ENCODE measurements at places on chromosomes 16 and 17.

DNA sequence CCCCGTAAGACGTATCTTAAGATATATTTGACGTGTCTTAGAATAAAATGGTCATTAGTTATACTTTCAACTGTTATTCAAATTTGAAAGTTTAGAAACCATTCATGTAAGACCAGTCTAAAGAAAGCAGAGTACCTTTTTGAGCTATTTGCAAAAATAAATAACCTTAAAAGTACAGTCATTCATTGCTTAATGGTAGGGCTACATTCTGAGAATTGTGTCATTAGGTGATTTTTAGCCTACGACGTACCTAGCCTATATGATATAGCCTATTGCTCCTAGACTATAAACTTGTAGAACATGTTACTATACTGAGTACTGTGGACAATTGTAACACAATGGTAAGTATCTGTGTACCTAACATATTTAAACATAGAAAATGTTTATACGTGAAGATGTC is 139.2 kb downstream of the PHKB start:
- DNase-seq = no peak

DNA sequence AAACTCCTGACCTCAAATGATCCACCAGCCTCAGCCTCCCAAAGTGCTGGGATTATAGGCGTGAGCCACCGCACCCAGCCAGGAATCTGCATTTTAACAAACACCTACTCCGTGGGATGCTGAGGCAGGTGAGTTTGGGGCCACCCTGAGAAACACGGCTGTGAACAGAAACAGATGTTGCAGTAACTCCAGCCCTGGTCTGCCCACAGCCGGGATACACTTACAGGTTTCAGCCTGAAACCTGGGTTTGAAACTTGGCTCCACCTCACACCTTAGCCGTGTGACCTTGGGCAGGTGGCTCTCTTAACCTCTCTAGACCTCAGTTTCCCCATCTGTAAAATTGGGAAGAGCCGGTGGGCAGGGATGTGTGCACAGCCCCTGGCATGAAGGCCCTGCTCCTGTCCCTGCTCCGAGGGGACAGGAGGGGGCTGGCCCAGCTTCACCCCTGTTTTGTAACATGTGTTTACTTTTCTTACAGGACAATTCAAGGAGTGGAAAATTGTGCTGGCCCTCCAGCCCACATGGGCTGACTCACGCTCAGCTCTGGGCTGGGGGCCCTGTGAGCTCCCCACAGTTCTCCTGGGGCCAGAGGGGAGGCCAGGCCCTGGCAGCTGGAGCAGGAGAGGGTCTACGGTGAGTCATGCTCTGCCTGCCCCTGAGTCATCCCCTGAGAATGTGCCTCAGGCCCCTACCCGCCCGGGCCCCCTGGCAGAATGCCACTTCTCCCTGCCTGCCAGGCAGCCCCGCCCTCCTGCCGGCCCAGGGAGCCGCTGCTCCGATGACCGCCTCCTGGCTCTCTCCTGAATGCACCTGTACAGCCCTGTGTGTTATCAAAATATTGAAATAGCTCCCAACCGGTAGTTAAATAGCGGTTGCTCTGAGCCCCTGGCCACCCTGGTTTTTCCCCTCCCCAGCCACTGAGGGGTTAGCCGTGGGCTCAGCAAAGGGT is 7.7 kb upstream of the PPL start:
- DNase-seq = no peak

DNA sequence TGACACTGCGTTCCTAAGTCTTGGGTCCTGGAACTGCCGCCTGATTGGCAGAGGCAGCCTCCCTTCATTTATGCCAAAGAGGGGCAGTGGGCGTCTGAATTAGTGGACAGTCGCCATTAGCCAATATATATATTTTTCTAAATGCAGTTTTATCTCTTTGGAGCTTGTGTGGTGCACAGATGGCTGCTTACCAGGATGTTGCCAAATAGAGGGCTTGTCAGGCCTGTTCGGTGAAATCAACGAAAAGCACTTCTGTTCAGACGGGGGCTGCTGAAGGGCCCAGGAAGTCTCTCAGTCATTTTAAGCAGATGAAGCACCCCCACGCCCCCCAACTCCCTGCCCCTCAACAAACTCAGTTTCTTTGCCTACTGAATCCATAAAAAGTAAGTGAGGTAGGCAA is 66.0 kb downstream of the RAP1GAP2 start:
- no peak for DNase-seq

DNA sequence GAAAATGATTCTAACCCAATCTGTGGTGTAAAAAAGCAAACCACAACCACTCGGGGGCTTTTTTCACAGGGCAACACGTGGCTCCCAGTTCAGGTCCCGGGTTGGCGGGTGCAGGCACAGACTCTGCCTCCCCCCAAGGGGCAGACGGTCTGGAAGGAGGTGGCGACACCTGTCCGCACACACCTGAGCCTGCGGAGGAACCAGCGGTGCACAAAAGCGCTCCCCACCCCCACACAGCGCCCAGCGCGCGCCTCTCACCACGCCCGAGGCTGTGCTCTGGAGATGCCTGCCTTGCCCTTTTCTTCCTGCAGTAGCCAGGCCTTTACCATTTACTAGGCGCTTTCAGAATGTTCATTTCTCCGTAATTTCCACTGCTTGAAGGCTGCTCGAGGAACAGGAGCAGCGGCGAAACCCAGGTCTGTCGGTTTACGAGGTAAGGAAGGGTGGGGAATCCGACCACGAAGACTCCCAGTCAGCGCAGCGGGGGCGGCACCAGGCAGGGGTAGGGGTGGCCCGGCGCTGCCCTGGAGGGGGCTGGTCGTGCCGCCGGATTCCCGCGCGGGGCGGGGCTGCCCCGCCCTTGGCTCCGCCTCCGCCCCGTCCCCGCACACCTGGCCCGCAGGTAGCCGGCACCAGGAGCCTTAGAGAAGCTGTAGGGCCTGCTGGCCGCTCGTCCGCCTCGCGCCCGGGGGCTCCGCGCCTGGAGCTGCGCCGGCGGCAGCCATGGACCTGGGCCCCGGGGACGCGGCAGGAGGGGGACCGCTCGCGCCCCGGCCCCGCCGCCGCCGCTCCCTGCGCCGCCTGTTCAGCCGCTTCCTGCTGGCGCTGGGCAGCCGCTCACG is at the start of gene USP43:
Gene USP43, plus strand, starts transcription at position 608 of the 842 bp plus-strand sequence. Its CDS starts 116 bp downstream, at position 724.
- no peak for DNase-seq

- DNase-seq = no peak
Observed at GRCh38 chr16:4745274-4745569, 10.9 kb downstream of the DNAAF8 start.

GRCh38 chr16:74734361-74735161 is 33.9 kb upstream of the MLKL start:
- DNase-seq = no peak

GRCh38 chr16:3182608-3183444 is 5.2 kb upstream of the OR1F1 start:
- no peak for DNase-seq

DNA sequence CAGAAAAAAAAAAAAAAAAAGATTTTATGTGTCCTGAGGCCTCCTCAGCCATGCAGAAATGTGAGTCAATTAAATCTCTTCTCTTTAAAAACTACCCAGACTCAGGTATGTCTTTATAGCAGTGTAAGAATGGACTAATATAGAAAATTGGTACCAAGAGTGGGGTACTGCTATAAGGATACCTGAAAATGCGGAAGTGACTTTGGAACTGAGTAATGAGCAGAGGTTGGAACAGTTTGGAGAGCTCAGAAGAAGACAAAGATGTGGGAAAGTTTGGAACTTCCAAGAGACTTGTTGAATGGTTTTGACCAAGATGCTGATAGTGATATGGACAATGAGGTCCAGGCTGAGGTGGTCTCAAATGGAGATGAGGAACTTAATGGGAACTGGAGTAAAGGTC is 17.3 kb upstream of the CNEP1R1 start:
- DNase-seq = no peak

GRCh38 chr17:20063665-20064648 is 54.8 kb downstream of the SPECC1 start:
- DNase-seq = no peak

GRCh38 chr16:4142268-4142667 is 26.0 kb upstream of the ADCY9 start:
- peak; percentile 62 for DNase-seq

DNA sequence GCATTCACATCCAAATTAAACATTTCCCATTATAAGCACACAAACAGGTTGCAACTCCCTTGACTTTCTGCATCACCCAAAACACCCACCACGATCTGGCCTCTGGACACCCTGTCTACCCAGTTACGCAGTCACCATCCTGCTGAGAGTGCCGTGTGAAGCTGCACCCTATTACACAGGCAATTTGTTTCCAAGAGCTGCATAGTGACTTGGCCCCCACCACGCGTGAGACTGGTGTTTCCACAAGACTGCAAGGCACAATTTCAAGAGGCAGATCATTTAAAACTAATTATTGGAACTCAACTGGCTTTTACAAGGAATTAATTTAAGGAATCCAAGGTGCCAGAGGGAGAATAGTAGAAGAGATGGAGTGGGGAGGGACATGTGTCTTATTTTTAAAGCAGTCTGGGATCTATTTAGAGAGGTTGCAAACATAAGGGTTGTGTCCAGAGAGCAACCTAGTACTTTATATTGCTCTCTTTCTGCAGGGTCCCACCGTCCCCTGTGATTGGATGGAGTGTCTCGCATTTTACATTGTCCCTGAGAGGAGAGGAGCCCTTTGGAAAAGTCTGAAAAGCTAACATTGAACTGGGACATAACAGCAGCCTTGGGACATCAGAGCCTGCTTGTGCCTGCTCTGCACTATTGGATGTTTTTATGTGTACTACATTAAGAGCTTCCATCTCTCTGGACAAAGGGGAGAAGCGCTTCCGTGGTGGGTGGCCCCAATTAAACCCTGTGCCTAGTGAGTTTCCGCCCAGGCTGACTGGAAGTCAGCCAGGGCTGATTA is 8.7 kb upstream of the ADAMTS18 start:
- DNase-seq = no peak

GRCh38 chr16:56866955-56867830 is 2.2 kb downstream of the SLC12A3 start:
- DNase-seq = no peak

- no peak for DNase-seq
Observed at GRCh38 chr17:2406903-2407790, 6.3 kb upstream of the MNT start.

DNA sequence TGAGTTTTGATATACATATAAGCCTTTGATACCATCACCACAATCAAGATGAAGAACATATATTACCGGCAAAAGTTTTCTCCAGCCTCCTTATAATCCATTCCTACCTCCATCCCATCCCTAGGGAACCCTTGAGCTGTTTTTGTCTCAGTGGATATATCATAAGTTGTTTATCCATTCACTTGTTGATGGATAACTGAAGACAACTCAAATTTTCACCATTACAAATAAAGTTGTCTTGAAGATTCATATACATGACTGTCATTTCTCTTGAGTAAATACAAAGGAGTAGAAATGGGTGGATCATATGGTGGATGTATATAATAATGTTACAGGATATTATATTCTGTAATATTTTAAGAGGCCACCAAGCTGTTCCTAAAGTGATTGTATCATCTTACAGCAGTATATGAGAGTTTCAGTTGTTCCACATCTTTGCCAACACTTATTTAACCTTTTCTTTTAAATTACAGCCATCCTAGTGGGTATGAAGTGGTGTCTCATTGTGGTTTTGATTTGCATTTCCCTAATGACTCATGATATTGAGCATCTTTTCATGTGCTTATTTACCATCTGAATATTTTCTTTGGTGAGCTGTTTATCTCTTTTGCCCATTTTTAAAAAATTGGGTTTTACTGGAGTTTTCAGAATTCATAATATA is 17.4 kb downstream of the NF1 start:
- DNase-seq = no peak

DNA sequence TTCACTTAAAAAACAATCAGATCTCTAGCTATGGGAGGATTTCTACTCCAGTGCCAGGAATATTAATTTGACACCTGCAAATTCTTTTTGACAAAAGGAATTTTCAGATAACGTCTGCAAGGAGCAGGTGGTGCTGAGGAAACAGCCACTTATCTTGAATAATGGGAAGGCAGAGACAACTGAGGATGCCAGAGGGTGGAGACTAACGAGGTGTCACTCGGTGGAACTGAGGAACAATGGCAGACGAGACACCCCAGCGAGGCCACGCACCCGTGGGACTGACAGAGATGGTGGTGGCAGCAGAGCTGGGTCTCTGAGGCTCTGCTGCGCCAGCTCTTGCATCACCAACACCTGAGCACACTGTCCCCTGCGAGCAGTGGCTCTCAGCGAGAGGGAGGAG is 42.2 kb downstream of the VAC14 start:
- no peak for DNase-seq

DNA sequence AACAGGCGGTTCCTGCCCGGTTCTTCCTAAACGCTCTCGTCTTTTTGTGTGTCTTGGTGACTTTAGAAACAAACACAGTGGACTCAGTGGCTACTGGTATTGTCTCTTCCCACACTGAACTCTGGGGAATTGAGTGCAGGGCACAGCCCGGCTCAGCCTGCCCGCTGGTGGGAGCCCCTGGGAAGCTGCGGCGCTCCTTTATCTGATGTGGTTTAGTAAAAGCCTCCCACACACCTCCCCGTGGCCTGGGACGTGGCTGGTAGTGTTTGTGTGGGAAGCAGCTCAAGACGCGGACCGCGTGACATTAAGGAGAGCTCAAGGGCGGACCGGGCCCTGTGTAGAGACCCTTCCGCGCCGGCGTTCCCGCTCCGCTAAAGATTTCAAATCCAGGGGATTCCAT is 55.4 kb upstream of the PVALEF start:
- DNase-seq = no peak

DNA sequence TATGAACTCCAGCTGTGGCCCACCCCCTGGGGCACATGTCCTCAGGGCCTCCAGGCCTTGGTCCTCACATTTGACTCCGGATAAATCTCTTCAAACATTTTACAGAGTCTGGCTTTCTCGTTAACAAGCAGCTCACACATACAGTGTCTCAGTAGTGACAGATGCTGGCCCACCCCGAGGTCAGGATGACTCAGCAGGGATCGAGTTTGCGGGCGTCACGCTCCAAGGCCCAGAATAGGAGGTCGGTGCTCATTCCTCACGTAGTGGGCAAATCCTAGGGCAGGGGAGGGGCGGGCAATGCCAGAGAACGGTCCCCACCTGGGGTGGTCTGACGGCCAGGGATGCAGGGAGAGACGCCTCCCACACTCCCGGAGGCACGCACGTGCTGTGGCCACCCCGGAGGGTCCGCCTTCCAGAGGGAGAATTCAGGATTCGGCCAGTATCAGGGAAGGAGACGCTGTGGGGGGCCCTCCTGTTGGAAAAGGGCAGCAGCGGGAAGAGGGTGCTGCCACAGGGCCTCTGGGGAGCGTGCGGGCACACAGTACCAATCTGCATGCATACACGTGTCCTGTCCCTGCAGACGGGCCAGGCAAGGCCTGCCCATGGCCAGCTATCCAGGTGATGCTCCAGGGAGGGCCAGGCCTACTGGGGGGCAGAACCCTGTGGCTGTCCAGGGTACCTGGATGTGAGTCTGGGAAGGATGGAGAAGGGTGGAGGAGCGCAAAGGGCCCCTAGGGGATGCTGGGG is 8.6 kb downstream of the SLC7A5 start:
- no peak for DNase-seq
